ENCODE measurements at places on chromosomes 7 and 10.

DNA sequence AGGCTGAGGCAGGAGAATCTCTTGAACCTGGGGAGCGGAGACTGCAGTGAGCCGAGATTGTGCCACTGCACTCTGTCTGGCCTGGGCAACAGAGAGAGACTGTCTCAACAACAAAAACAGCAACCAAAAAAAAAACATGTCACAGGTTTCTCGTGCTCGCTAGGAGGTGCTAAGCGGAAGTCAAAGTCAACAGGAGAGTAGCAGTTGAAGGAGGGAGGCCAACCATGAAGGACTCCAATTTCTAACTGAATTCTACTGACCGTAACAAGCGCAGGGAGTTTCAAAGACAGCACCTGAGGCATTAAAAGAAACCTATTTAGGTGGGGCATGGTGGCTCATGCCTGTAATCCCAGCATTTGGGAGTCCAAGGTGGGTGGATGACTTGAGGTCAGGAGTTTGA is 19.4 kb downstream of the KIN start:
- DNase-seq, result no peak

DNA sequence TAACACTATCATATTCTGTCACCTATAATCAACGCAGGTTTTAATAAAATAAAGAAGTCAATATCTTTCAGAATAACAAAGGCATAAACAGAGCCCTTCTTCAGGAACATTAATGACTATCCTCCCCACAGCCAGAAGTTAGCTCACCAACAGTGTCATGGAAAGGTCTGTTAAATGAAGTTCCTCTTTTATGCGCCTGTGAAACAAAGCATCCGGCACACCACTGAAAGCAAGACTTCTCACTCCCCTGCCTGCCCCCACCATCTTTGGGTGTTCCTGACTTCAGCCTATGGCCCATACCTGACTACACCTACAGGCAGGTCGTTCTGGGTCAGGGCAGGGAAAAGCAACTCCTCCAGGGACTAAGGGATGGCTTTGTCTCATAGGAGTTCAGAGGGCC is 205.4 kb downstream of the FANK1 start:
- no peak for DNase-seq

DNA sequence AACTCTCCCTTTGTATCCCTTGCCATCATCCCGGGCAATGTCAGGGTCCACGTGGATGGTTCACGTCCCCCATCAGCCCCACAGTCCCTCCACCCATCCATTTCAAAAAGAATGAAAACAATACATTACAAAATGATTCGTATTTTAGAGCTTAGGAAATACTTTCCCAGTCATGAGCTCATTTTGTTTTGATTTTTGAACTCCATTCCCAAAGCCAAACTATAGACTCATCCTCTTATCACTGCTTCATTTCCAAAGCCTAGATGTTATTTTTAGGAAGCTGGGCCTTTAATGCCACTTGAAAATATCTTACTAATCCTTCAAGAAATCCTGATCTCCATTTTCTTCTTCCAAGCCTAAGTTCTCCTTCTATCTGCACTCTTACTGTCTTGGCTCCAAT is 72.1 kb downstream of the WNT2 start:
- no peak for DNase-seq

- no peak for DNase-seq
Measured at GRCh38 chr10:35781643-35782035, 139.5 kb upstream of the FZD8 start.

DNA sequence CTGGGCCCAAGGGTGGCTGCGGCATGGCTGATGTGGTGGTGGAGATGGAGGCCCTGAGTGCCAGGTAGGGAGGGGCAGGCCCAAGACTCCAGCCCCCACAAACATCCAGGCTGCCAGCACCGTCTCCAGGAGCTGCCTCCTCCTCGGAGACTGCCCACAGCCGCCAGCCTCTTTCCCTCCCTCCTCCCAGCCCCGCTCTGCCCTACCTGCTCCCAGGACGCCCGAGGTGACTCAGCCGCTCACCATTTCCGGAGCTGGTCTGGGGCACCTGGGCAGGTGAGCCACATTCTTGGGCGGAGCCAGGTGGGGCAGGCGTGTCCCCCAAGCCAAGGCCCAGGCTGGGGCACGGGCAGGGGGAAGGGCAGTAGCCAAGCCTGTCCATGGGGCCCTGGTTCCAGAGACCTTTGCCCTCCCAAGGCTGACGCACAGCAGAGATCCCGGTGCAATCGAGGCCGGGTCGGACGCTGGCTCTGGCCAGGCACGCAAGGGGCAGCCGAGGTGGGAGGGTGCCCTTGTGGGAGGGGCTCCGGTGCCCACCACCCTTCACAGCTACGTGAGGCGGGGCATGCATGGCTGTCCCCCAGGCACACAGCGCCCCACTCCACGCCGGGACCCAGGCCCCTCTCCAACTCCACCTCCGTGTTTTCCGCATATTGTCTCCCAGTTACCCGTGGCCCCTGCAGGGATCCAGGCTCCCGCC is 8.8 kb downstream of the ADAP1 start:
- DNase-seq, result no peak

- no peak for DNase-seq
Measured at GRCh38 chr10:86164960-86165630, 201.5 kb downstream of the GRID1 start.

DNA sequence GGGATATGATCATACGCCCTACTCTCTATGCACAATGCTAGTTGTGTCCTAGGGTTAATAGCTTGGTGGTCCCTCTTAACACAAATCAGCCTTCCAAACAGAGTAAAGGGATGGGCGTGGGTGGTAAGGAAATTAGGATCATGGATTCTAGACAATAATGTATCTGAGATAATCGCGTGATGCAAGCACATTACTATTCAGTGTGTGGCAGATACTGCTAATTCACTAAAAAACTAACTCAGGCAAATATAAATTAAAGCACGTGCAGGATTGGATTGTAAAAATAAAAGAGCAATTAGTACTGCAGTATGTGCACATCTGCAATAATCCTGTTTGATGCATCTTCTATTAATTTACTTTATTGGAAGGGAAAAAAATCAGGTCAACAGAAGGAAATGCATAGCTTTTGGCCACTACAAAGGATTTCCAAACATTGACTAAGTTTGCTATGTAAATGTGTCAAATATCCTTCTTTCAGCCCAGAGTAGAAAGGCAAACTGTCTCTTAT is 22.0 kb downstream of the TWIST1 start:
- no peak for DNase-seq

DNA sequence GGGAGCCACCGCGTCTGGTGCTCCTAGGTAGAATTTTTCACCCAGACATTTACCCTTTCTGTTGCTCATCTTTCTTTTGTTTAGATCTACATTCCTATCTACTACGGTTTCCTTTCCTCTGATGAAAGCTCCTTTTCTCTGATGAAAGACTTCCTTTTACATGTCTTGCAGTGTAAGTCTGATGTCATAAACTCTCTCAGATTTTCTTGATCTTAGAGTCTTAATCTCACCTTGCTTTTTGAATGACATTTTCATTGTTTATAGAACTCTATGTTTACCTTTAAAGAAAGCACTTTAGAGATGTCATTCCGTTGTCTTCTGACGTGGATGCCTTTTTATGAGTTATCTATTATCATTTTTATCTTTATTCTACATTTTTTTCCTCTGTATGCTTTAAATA is 171.8 kb upstream of the MTPN start:
- DNase-seq, result no peak

GRCh38 chr7:69078997-69079769 is 519.1 kb upstream of the AUTS2 start:
- DNase-seq, result no peak

DNA sequence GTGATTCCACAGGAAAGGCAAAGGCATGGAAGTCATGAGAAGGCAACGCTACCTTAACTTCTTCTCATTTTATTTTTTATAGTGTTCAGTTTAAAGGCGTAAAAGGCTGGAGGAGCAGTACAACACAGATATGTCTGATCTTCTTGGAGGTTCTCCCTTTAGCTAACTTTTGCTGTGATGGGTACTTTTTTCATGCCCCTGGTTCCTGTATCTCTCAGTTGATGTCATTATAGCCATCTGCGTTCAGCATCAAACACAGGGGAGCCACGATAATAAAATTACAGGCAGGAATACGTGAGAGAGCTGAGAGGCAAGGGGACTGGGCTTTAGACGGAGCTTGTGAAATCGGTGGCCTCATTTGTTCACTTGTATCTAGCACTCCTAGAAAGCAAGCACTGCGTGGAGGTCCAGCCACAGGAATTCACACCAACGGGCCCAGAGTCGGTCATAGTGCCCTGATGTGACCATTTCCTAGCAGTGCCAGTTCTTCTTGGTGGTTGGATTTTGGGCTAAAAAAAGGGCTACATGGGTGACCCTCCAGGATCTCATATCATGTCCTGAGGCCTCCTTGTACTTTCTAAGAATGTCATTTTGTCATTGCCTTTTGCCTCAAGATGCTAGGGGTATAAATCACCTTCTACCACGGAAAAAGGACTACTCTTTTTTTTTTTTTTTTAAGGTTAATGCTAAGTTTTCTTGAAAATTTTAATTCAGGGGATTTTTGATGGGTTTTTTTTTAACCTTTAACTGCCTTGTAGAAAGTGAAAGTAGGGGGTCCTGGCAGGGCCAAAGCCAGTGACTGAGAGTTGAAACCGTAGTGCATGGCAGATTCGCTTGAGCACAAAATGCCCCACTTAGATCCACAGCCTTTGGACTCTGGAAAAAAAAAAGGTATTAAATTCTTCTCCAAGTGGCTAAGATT is 191.5 kb downstream of the CELF2 start:
- DNase-seq, result no peak

GRCh38 chr7:4801839-4802231 is 26.4 kb downstream of the AP5Z1 start:
- DNase-seq, result no peak

DNA sequence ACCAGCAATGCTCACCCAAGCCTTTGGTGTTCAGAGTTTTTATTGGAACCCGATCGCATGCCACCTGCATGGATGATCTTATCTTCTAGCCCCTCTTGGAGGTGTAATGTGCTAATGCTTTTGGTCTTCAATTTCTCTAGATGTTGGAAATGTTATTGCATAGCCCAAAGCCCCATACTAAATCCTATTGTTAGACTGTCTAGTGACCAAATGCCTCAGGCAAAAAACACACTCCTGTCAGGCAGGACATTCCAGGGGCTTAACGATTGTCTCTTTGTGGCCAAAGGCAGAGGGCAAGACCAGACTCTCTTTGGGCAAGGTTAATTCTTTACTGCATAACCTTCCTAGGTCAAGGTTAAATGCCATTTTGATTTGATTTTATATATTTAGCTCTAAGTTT is 187.9 kb downstream of the BMPER start:
- DNase-seq, result no peak

GRCh38 chr7:105879782-105880181 is 3.4 kb upstream of the ATXN7L1 start:
- no peak for DNase-seq

Measured in NCI-H1930 (cell line).